ENCODE measurements at places on chromosomes 3 and 15.

- peak; percentile 36 for DNase-seq
Observed at GRCh38 chr3:4356546-4357410, 53.6 kb downstream of the SETMAR start.

GRCh38 chr3:133152056-133152455 lies 113.9 kb downstream of the TMEM108 start:
- no peak for DNase-seq

DNA sequence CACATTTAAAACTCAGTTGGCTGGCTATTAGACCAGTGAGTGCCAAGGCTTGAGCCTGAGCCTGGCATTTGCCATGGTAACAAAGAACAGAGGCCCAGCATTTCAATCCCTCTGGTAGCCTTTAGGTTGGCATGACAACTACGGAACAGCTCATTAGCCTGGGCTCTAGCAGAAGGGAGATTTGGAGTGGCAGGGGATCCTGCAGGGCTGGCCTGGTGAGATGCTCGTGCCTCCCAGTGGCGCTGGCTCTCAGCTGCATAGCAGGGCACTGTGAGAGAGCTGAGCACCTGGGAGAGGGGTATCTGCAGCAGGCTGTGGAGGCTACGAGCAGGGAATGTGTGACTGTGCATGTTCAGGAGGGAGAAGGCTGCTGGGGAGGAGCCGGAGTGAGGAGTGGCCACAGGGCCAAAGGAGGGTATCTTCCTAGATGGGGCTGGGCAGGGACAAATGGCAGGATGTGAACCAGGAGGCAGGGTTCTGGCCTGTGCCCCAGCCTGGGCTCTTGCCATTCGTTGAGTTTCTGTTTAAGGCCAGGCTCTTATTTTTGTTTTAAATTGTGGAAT lies 5.6 kb upstream of the ABTB1 start:
- no peak for DNase-seq

GRCh38 chr3:100941041-100941440 lies 52.2 kb downstream of the ABI3BP start:
- DNase-seq, result no peak

DNA sequence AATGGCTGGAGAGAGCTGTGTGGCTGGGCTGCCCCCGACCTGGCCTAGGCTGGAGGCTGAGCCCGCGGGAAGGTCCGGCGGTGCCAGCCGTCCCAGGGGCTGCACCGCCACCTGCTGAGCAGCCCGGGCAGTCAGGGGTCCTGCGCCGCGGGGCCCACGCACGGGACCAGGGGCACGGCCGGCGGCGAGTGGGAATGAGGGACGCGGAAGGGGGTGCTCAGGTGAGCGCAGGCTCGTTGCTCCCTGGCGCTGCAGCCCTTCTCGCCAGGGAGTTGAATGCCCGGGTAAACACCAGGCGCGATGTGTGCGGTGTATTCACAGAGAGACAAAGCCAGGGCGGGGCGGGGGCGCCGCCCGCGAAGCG lies 666 bp upstream of the SEMA3F start:
- DNase-seq, result no peak

- DNase-seq, result no peak
Observed at GRCh38 chr15:58551084-58551763, 119.4 kb downstream of the LIPC start.

- no peak for DNase-seq
Observed at GRCh38 chr3:23921052-23921511, 4.2 kb downstream of the RPL15 start.

- DNase-seq, result peak; percentile 38
Observed at GRCh38 chr3:30855400-30856292, 38.8 kb downstream of the GADL1 start.

DNA sequence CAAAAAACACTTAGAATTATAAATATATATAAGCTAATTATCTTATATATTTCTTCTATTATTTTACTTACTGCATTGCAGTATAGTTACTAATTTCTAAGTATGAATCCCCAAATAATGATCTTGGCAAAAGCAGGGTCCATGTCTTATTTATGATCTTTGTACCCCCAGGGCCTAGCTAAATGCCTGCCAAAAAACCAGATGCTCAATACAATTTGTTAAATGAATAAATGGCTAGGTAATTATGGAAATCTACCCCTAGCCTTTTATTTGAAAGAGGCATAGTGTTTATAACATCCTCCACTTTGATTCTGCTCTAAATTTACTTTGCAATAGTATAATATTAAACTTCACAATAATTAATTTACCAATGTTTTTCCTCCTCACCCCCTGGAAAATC lies 69.5 kb downstream of the CSNK1G1 start:
- DNase-seq, result no peak

GRCh38 chr3:121481106-121481880 lies 64.5 kb downstream of the POLQ start:
- no peak for DNase-seq

DNA sequence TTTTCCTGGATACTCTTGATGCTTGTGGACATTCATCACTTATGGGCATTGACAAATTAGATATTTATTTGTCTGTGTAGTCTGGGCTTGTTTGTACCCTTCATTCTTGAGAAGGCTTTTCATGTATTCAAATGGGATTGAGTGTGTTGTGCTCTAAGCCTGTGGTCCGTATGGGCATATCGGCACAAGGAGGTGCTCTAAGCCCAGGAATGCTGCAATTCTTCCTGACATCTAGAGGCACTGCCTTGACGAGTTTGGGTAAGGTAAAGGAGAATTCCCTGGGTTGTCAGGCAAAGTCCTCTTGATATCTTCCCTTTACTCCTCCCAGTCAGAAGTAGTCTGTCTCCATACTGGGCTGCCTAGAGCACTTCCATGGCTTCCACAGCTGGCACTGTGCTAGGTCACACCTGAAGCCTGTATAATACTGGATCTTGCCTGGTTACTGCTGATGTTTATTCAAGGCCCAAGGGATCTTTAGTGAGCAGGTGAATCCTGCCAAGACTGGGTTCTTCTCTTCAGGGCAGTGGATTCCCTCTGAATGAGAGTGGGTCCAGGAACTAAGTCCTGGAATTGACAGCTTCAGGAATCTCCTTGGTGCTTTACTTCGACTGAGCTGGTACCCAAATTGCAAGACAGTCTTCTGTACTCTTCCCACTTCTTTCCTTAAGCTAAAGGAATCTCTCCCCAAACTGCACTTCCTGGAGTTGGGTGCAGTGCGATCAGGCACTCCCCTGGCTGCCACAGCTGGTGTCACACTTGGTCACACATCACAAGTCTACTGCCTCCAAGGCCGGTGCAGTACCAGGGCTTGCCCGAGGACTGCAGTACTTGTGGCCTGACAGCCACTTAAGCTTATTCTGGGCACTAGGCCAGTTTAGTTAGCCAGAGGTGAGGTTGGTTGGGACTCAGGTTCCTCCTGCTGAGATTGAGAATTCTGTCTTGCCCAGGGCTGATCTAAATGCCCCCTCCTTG lies 46.0 kb downstream of the GALK2 start:
- DNase-seq, result no peak

- DNase-seq, result no peak
Observed at GRCh38 chr15:39154776-39155175, 426.1 kb upstream of the THBS1 start.

DNA sequence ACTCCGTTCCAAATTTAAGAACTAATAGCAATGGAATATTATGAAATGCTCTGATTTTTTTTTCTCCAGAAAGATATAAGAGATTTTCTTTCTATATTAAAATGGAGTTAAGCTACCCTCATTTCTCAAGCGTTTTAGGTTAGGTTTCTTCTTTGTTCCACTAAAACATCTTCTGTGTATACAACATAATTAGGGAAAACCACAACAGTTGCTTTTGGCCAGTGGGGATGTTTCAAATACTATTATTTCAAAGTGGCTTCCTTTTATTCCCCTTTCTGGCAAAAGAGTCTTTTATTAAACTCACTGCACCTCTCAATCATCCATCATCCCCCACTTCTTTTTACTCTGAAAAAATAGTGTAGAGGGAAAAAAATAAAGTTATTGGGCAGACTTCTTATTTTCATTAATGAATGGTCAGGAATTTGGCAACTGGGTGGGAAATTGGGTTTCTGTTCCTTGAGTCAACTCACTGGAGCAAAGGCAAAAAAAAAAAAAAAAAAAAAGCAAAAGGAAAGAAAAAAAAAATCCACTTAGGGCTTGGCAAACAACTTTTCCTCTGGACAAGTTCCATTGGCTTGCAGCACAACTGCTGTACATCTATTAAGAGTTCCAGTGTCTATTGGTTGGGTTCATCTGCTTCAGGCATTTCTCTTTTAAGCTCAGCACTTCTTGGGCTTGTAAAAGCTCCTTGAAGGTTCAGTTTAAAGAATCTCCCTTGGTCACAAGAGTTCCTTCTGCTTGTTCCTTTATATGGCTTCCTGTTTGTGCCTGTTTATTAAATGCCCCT lies 963.4 kb downstream of the ROBO1 start:
- no peak for DNase-seq

DNA sequence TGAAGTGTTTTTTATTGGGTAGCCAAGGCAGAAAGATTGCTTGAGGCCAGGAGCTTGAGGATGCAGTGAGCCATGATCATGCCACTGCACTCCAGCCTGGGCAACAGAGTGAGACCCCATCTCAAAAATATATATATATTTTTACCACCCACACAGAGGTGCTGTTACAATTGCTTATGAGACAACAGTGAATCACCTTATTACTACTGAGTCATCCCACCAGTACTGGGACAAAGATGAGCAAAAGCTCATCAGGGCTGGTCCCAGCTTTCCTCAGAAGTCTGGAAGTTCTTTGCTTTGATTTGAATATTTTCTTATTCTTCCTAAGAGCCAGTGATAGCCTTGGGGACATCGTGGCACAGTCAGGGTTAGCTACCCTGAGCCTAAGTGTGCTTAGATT lies 207.7 kb downstream of the SOX2 start:
- DNase-seq, result no peak

GRCh38 chr3:108287146-108287545 lies 9.2 kb upstream of the HHLA2 start:
- no peak for DNase-seq

DNA sequence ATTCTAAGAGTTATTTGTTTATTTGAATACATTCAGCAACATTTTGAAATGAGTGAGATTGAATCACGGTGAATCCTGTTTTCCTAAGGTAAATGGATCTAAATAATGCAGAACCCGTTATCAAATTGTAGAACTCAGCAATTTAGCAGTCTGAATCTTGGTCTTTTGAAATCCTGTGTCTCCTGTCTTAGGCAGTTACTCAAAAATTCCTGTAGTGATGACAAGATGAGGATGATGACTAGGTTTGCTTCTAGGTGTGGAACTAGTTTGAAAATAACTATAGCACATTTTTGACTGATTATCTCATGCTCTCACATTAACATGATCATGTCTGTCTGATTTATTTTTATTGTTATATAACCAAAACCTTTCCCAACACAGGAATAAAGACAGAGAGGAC lies 115.0 kb downstream of the RAP2B start:
- no peak for DNase-seq

DNA sequence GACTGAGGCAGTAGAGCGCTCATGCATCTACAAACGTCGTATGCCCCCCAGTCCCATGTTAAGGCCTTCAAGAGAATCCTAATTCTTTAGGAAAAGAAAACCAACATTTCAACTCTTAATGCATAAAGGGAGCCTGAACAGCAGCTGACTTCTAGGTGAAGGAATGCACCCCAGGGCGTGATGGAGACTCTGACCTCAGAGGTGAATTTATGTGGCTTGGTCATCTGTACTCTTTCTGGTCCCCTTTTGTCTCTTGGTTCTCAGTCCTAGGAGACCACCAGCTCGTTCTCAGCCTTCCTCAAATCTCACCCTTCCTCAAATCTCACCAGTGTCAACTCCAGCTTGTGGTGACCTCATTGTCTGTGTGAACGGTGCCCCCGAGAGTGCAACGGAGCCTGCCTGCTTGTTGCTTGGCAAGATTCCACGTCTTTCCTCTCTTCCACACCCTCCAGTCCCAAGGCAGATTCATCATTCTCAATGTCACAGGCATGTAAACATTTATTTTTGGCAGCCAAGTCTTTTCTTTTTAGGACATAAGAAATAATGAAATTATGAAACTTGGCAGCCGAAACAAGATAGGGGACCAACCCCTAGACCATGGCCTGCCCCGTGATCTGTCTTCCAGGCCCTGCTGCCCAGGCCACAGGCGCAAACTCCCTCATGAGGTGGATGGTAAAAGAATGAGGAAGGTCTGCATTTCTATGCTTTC lies 166.2 kb downstream of the ADAMTS17 start:
- peak; percentile 11 for DNase-seq

DNA sequence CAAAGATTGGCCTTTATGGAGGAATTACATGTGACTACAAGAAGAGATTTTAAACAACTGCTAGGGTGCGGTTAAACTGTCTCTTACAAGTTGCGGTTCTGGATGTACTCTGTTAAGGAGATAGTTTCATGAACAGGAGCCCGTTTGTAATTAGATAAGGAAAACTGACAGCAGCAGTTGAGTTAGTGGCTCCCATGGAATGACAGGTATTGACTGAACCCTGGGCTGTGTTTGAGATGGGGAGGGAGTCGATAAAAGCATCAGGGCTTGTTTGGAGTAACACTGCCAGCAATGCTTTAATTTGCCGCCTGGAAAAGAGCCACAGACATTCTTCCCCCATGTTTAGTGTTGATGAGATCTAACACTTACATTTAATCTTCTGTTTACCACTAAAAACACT lies 139.9 kb downstream of the ROBO2 start:
- DNase-seq, result no peak

DNA sequence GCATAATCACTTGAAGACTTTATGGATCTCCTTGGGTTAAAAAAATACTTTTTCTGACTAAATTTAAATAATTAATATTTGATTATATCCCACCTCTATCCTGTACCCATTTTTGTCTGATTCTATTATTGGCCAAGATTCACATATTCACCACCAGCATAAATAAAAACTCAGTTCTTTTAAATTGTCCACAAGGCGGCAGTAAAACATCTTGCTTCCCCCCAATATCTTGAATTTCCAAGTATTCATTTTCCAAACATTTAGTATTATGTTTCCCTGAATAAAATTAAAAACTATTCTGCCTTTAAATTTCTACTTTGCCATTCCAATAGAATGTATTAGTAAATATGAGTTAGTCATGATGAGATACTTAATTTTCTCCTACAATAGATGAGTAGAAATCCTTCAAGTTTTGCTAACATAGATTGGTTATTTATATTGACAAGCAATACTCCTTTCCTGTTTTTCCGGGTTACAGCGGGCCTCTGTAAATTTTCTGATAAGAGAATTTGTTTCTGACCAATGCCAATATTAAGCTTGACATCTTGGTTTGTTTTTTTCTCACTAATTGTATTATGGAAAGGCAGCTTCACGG lies 218.7 kb upstream of the MDFIC2 start:
- DNase-seq, result peak; percentile 67

DNA sequence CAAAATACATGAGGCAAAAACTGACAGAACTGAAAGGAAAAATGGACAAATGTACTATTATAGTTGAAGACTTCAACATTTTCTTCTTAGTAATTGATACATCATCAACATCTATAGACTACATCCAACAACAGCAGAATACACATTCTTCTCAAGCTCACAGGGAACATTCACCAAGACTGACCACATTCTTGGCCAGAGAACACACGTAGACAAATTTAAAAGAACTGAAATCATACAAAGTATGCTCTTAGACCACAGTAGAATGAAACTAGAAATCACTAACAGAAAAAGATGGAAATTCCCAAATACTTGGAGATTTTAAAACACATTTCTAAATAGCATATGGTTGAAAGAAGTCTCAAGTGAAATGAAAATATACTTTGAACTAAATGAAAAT lies 55.1 kb upstream of the NSMCE3 start:
- no peak for DNase-seq

- DNase-seq, result peak; percentile 69
Observed at GRCh38 chr15:96261575-96262034, 68.9 kb upstream of the NR2F2 start.

- no peak for DNase-seq
Observed at GRCh38 chr3:72448858-72449257, 399.4 kb downstream of the SHQ1 start.

- peak; percentile 70 for DNase-seq
Observed at GRCh38 chr3:195907934-195908693, at the start of gene TNK2. TSS of gene TNK2 (minus strand) at chr3:195908551. CDS start at chr3:195888588, 19,963 bp downstream.

GRCh38 chr3:52454250-52454937 lies 553 bp upstream of the TNNC1 start:
- no peak for DNase-seq

All from kidney (tissue), 22 donors.